ENCODE measurements at places on chromosomes 6 and 20.

DNA sequence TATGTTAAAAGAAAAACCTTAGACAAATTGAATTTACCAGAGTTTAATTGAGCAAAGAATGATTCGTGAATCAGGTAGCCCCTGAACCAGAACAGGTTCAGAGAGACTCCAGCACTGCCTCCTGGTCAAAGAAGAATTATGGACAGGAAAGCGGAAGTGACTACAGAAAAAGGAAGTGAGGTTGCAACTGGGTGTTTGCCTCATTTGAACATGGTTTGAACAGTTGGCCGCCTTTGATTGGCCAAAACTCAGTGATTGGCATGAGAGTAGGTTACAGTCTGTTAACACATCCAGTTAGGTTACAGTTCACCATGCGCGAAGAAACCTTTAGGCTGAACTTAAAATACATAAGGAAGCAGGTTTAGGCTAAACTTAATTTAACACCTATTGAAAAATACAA, 248.8 kb downstream of the TFAP2A start:
- no peak for DNase-seq

GRCh38 chr6:154529957-154530356, 19.5 kb upstream of the CNKSR3 start:
- no peak for DNase-seq

DNA sequence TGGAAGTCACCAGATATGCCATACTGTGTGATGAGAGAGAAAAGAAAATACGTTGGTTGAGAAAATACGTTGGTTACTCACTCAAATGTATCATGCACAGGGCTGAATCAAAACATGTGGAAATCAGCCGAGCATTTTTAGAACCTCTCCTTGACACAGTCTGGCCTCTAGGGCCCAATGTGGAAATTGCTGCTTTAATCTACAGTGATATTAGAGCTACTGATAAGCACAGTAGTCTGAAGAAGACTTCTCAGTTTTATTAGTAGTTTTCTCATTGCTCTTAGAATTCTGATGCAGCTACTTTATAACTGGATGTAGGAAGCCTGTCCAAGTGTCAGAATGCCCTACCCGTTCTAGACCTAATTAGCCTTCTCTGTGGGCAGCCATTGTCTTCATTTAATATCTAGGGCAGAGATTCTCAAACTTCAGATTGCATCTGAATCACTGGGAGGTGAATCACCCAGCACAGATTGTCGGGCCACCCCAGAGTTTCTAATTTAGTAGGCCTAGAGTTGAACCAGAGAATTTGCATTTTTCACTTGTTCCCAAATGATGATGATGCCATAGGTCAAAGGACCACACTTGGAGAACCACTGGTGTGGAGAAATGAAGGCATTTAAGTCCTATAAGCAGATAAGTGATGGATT, 229.1 kb downstream of the PLCB1 start:
- peak; percentile 6 for DNase-seq

DNA sequence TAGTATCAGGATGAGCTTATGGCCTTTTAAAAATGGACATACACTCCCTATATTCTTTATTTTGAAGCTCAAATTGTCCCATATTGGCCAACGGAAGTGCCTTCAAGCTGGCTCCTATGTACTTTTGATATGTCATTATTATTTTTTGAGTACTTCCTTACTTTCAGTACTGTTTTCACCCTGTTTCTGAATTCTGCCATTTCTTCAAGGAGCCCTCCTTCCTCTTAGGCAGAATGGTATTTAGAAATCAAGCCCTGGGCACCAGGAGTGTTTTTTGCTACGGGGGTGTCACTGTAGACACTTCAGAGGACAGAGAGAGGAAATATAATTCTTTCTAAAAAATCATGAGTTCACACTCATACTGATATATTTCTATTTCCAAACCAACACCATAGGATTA, 5.5 kb upstream of the MYLK4 start:
- no peak for DNase-seq

- DNase-seq: peak; percentile 70
Measured at GRCh38 chr6:41306187-41306854, 19.8 kb upstream of the TREM1 start.

DNA sequence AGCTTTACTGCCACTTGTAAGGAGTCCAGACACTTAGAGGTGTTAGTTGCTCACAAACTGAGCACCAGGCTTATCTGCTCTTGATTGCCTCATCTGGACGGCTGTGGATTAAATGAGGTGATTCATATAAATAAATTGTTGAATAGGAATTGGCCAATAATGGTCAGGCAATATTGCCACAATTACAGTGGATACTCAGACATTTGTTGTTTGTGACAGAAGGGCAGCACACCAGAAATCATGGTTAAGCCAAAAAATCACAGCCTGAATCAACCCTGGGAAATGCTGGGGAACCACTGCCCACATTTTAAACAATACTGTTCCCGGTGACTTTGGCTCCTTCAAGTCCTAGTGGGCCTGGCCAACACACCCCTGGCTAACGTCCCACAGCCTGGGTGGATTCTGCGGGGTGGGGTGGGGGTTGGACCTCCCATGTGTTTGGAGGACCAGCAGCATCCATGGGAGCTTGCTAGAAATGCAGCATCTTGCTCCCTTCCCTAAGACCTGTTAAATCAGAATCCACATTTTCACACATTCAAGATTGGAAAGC, 29.5 kb upstream of the SPDEF start:
- no peak for DNase-seq

GRCh38 chr20:50278684-50279531, 88.3 kb downstream of the CEBPB start:
- DNase-seq: peak; percentile 39

DNA sequence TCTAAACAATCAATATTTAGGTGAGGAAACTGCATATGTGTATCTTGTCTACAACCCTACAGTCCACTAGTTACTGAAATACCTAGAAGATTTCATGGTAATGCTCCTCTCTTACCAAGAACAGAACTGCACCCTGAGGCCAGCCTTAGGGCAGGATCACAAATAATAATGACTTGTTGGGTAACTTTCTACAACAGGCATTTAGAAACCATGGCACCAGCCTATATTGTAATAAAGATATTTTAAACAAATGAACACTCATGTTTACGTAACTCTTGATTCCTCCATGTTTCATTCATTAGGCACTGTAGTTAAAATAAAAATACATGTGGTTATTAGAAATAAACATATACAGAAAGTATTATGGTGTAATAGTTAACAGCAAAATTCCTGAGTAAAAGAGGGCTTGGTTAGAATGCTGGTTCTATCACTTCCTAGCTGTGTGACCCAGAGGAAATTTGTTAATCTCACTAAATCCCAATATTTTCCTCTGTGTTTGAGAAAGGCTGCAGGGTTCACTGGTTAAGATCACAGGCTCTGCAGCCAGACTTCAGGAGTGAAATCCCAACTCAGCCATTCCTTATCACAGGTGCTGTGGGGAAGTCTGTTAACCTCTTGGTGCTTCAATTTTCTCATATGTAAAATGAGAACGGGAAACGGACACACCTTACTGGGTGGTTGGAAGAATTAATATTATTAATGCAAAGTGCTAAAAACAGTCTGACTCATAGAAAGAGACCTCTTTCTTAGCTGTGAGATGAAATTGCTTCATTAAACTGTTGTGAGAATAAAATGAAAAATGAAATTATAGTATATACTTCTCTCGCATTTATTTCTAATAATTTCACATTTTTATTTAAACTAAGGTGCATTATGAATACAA, 8.5 kb downstream of the HMGN3 start:
- no peak for DNase-seq

- no peak for DNase-seq
Measured at GRCh38 chr6:149013586-149014344, 266.9 kb downstream of the UST start.

GRCh38 chr20:18663932-18664331, 76.1 kb downstream of the DTD1 start:
- DNase-seq: no peak

DNA sequence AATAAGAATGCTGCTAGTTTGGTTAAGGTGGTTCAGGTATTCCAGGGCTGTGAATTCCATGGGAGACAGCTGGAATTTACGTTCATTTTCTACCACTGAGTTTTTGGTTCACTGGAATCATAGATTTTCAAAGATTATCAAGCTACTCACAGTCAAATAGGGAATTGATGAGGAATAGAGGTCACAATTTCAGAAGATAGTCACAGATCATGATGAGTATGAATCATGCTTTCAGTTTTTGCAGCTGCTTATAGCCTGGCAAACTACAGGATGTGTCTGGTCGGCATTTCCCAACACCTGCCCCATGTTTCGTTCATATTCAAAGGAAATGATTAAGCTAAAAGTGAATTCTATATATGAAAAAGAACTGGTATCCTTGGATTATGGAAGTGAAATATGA, 58.7 kb downstream of the BCKDHB start:
- DNase-seq: no peak

Data from hematopoietic multipotent progenitor cell treated with erythropoietin and hydrocortisone succinate and interleukin-3 and kit ligand, for 8 days (in vitro differentiated cells).